Small intestine (tissue), 16 donors: ENCODE measurements at places on chromosomes 5 and 9. TPM values are rescaled to one million over a fixed set of nuclear protein-coding genes. Genes with fewer than 3 reads are reported as not detected.

The TBC1D9B gene
- 80.6 TPM for polyA plus RNA-seq

The IFNB1 gene
- polyA plus RNA-seq, result not detected

The SCGB3A1 gene
- polyA plus RNA-seq, result 0.22 TPM

The GARNL3 gene
- 2.0 TPM for polyA plus RNA-seq

The PIP5K1B gene
- 58.0 TPM for polyA plus RNA-seq

The NRG2 gene
- 0.55 TPM for polyA plus RNA-seq

DNA sequence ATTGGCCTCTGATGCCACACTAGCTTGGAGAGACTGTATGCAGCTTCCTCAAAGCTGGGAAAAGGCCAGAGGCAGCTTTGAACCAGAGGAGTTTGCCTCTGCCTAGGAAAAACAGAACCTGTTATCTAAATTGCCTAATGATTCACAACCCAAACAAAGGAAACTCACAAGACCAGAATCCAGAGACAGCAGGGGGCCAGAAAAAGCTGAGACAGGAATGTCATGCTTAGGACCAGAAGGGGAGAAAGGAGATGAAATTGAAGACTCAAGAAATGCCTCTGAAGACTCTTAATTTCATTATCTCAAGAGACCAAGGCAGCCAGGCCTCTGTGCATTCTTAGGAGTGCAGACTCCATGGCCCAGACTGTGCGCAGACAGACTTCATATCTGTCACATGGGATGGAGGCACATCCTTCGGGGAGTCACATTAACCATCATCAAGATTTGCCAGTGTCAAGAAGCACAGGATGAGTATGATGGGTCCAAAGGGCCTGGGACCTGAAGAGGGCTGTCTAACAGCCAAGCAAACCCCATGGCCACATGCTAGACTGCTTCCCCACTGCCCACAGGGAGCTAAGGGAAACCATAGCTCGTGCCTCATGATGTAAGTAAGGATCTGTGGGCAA lies 57.3 kb downstream of the ARSB start:
- peak; percentile 63 for DNase-seq

DNA sequence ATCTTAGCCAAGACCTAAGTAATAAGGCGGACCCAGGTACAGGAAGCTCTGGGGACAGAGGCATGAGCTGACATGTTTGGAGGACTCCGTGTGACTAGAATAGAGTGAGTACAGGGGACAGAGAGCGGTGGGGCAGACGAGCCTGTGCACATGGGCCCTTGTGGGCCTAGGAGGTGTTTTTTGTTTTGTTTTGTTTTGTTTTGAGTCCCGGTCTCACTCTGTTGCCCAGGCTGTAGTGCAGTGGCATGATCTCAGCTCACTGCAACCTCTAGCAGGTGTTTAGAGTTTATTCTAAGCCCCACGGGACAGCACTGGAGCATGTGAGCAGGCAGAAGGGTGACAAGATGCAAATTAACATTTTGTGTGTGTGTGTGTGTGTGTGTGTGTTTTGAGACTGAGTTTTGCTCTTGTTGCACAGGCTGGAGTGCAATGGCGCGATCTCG lies 3.1 kb upstream of the EEIG1 start:
- no peak for DNase-seq

DNA sequence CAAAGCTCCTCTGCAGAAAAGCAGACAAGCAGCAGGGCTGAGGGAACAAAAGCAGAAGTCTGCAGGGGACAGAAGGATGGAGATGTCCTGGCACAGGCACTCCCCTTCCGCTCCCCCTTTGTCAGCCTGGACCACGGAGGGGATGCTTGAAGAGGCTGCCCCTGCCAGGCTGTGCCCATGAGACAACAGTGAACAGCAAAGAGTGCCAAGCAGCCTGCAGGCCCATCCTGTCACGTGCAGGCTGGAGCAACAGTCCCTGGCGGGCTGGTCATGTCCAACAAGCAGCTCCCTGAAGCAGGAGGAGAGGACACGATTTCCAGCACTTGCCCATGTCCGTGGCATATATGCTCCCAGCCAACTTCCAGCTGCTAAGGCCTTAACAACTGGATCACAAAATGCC lies 132.3 kb downstream of the IRX2 start:
- no peak for DNase-seq

DNA sequence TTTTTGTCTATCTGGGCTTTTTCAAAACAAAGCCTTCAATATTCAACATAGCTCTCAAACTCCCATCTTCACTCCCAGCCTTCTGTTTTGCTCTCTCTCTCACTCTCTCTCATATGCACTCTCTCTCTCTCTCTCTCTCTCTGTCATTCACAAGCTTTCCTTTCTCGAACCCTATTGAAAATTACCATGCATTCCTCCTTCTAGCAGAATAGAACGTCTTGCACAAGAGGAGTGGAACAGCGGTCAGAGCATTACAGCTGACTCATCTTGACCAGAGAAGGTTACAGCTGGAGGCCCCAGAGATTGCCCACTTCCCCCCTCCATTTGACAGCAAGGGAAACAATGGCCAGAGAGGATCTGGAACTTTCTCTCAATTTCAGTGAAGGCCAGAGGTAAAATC lies 51.0 kb upstream of the LIFR start:
- DNase-seq, result no peak

- peak; percentile 83 for DNase-seq
Observed at GRCh38 chr9:79671558-79671957, 99.8 kb downstream of the TLE4 start.

DNA sequence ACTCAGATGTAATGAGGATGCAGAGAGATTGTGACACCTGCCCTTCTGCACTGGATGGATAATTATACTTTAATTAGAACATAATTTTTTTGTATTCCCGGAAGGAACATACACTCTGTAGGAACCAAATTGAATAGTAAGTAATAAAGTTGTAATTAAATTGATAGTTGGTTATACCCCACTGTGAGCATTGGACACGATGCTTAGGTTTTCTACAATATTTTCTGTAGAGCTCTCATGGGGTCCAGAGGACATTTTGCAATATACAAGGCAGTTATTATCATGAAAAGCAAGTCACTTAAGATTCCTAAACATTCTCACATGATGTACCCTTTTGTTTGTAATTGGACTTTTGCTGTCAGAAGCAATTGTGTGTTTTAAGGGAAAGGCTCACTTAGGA lies 63.4 kb downstream of the DIRAS2 start:
- no peak for DNase-seq

DNA sequence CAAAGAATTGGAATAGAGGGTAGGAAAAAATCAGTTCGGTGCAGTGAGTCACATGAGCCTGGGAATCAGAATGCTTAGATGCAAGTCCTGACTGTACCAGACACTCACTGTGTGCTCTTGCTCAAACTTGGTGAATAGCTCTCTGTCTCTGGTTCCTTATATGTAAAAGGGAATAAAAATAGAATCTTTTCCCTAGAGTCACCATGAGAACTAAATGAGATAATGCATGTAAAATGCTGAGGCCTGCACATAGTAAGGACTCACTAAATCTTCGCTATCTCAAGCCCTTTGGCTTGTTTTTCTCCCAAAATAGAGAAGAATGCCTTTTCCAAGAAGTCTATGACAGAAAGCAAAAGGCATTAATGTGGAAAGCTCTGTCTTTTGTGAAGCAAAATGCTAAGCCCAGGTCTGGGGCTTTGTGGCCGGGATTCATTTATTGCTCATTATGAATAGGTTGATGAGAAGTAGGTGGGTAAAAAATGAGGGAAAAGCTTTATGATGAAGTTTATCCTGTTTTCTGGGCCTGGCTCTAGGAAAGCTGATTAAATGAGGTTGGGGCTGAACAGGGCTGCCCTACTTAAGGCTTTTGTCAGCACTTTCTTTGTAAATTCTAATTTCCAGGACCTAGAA lies 483.3 kb downstream of the DMAC1 start:
- DNase-seq, result no peak

- no peak for DNase-seq
Observed at GRCh38 chr5:69230181-69230580, 4.5 kb upstream of the CDK7 start.

- DNase-seq, result no peak
Observed at GRCh38 chr9:126303488-126303887, 23.1 kb upstream of the MVB12B start.

DNA sequence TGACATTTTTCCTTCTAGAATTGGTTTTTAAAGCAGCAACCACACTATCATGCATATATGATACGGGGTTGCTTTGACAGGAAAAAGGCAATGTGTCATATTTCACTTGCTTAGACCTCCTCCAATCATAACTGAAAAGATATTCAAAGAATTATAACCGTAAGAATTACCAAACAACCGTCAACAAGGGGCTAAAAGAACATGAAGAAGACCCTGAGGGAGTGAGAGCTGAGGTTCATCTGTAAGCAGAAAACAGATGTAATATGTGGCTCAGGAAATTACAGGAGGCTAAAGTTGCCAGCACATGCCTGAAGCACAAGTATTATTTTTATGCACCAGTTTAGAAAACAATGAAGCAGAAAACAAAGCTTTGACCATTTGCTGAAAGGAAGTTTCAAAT lies 78.9 kb downstream of the APBA1 start:
- DNase-seq, result no peak

GRCh38 chr5:112109331-112110007 lies 309.6 kb downstream of the EPB41L4A start:
- DNase-seq, result peak; percentile 2

GRCh38 chr5:118310401-118310800 lies 677.9 kb downstream of the DTWD2 start:
- no peak for DNase-seq

DNA sequence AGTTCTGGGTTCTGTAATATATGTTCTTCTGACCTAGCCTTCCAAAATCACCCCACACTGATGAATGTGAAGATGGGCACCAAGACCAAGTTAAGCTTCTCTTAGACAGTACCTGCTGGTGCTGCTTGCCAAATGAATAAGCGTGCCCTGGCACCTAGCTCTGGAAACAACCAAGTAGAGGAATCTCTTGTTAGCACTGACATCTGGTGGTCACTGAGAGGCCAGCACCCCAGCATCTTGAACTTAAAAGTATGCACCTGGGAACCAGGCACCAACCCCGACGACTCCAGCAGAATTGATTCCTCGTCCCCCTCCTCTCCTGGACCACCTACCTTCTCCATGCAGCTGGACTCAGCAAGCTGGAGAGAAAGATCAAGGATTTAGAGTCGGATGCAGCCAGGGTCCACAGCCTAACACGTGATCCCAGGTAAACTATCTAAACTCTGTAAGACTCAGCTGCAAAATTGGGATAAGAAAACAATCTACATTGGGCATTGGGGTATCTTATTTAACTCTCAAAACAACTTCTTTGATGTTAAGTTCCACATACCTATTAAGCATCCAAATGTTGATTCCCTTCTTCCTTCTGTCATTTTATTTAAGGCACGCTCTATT lies 89.8 kb downstream of the SLC1A3 start:
- DNase-seq, result peak; percentile 44

GRCh38 chr5:14449052-14449661 lies 132.4 kb upstream of the OTULINL start:
- no peak for DNase-seq

DNA sequence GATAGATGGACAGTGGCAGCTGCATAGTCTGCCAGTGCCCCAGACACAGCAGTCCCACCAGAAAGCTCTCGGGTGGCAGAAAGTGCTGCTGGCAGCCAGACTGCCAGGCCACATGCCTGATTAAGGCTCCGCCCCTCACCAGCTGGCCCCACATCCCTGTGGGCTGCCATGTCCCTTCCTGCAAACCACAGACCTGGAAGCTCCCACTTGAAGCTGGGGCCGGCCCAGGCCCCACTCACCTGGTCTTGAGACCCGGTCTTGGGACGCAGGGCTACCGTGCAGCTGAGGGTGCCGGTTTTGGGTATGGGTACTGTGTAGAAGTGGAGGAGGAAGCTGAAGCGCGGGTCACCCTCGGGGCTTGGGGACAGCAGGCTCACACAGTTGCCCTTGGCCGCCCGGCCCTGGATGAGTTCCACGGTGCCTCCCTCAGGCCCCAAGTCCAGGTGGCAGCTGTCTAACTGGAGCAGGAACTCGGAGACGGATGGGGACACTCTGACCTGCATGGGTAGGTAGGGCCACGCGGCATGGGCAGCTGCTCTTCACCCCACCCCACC lies 15.3 kb downstream of the FPGS start:
- no peak for DNase-seq

GRCh38 chr9:10112798-10113197 lies 500.0 kb downstream of the PTPRD start:
- DNase-seq, result no peak

DNA sequence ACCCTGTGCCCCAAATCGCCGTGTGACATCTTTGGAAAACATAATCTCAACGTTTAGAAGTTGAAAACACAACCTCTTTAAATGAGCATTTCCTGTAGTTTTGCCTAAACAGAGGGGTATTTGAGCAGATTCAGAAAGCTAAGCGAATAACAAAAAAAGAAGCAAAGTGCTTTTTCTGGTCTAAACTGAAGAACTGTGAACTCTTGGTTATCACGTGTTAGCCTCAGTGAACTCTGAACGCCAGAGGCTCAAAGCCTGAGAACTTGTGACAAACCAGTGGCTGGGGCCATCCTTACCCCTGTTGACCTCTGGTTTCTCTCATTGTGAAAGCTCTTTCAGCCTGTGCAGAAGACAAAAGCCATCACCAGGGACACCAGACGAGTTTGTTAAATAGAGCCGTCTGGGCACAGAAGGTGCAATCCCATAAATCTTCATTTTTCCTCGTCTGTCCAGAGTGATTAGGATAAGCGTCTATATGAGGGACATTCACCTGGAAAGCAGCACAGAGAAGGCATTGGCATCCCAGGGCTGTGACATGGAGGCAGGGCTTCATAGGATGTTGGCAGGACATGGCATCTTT lies 61.4 kb upstream of the ICE1 start:
- DNase-seq, result peak; percentile 78

- DNase-seq, result no peak
Observed at GRCh38 chr5:1152771-1153282, 41.0 kb upstream of the SLC12A7 start.

DNA sequence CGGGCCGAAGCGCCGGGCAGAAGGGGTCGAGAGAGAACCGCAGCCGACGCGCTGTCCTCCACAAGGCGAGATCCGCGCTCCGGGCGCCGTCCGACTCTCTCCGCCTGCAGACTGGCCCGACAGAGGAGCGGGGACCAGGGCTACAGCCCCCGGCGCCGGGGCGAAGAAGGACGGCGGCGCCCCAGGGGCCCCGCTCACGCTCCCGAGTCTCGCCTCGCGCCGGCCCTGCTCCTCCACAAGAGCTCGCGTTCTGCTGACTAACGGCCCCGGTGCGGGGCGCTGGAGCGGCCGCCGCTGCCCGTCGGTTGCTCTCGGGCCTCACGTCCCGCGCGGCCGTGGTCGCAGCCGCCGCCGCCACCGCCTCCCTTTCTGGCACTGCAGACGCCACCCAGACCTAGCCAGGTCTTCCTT lies 338 bp downstream of the ABHD17B start:
- no peak for DNase-seq

DNA sequence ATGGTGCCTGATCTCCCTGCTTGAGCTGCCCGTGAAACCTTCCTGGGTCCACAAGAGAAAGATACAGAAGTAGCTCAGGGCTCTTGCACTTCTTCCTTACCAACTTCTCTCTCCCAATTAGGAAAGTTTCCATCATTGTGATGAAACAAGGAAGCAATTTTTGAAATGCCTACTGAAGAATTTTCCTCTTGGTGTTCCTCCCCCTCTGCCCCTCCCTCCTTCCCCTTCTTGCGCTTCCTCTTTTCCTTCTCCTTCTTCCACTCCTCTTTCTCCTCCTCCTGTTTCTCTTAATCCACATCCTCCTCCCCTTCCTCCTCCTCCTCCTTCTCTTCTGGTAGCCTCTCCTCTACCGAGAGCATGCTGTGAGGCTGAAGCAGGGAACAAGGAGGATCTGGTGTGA lies 36.3 kb upstream of the OTULINL start:
- no peak for DNase-seq
